ENCODE measurements at places on chromosomes 16 and 17.

DNA sequence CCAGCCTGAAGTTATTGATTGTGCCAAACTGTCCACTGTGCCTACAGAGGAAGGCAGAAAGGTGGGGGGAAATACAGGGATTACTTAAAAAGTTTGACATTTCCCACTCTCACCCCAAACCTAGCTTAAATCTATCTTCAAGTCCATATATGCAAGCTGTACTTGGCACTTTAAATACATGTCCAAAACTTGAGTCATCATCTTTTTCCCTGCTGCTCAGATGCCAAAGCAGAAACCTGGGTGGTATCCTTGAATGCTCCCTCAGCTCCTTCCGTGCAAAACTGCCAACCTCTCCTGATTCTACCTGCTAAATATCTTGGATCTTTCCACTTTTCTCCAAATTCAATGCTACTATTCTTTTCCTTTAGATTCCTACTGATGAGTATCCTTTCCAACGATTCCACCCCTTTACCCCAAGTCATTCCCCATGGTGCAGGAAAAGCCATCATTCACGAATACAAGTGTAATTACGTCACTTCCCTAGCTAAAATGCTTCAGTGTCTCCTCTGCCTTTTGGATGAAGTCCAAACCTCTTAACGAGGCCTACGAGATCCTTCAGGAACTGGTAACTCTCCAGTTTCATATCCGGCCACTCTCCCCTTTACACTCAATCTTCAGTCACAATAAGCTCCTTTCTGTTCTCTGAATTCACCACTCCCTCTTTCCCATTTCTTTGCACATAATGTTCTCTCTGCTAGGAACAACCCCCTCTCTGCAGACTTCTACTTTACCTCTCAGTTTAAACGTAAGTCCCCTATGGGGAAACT, 9.3 kb downstream of the BECN1 start:
- no peak for DNase-seq

GRCh38 chr16:22075776-22076175, 16.6 kb upstream of the VWA3A start:
- DNase-seq: no peak

GRCh38 chr16:14628806-14629611, 1.1 kb downstream of the PARN start:
- no peak for DNase-seq

GRCh38 chr16:4574919-4575705, 19.0 kb downstream of the C16orf96 start:
- no peak for DNase-seq

GRCh38 chr16:79288066-79288465, 312.5 kb downstream of the MAF start:
- DNase-seq: peak; percentile 23

- peak; percentile 79 for DNase-seq
Observed at GRCh38 chr16:85935974-85936760, 37.2 kb downstream of the IRF8 start.

DNA sequence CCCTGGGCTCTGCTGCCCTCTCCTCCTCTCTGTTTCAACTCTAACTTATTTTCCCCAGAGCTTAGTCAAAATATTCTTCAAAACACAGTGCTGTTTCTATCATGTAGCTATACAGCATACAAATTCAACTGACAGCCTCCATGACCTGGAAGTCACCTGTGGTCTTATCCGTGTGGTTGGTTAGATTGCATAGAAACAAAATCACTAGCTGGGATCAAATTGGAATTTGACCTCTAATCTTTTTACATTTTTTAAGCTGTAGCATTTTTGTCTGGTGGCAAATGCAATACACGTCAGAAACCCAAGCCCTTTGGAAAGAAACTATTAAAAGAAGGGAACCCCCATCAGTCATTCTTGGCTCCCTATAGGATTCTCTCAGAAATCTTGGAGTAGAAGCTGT, 57.3 kb downstream of the ABCC12 start:
- no peak for DNase-seq

- no peak for DNase-seq
Observed at GRCh38 chr17:50660887-50661345, 26.2 kb downstream of the ABCC3 start.

DNA sequence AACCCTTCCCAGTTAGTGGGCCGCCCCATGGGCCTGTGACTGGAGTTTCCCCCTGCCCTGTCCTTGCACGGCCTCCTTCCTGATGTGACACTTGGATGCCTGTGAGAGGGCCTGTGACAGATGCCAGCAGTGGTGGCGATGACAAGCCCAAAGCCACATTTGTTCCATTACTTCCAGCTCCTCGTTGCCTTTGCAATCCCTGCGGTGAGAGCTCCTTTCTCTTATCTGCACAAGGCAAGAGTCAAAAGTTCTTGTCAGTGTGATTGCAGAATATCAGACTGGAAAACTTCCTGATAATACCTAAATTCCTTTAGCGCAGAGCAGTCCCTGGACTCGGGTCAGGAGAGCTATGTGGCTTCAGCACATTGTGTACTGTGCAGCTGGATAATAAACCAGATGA, 54.4 kb upstream of the ARHGAP44 start:
- DNase-seq: no peak

- DNase-seq: no peak
Observed at GRCh38 chr17:81173052-81173761, 7.2 kb upstream of the AATK start.

- DNase-seq: no peak
Observed at GRCh38 chr17:45143767-45144198, 4.5 kb upstream of the HEXIM1 start.

- no peak for DNase-seq
Observed at GRCh38 chr16:75647112-75647491, 363 bp downstream of the KARS1 start.

DNA sequence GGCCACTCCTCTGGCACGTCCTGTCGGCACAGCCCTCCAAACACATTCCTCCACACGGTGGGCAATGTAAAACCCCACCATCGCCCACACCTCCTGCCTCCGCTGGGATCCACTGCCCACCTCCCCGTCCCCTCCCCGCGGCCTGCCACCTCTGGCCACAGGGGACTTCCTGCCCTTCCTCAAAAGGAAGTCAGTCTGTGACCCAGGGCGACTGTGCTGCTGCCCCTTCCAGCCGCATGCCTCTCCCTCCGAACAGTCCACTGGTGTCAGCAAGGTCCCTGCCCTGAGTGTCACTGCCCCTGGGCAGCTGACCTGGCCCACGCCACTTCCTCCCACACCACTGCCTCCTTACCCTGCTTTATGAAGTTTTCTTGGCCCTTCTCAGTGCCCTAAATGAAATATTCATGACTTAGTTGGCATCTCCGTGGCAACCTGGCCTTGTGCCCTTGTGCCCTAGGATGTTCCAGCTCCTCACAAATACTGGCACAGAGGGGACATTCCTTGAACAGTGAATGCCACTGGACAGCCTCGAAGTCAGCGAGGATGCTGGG, 2.0 kb downstream of the PLD6 start:
- DNase-seq: no peak

GRCh38 chr17:74922694-74923537, at the start of gene USH1G:
Gene USH1G, minus strand, starts transcription at chr17:74923255. Its CDS starts 182 bp downstream, at chr17:74923073.
- DNase-seq: no peak

DNA sequence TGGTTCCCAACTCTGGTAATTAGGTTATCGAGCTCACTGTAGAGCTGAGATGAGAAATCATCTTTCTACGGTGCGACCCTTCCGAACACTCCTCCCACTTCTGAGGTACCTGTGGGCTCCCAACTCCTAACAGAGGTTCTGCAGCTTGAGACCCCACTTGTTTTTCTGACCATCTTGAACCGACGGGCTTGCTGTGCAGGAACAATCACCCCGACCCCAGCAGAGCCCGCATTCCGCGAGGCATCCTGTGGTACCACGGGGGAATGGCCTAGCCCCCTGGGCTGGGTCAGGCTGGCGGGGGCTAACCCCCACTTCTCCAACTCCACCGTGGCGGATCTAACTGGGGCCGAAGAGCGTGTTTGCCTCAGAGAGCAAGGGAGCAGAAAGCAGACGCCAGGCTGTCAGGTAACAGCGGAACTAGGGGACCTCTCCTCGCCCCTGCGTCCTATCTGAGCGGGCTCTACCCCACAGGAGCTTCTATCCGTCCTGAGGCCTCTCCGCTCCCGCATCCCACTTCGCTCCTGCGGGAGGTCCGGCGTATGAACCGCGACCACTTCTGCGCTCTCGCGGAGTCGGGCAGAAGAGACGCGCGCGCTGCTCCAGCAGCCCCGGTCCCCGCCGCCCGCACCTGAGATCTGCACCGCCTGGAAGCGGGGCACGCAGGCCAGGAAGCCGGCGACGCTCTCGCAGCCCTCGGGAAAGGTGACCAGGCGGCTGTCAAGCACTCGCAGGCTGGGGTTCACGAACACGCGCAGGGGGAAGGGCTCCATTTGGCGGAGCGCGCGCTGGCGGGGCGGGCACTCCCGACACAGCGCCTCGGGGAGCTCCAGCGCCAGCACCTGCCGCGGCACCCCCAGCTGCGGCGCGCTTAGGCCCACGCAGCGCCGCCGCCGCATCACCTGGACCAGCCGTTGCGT, 761 bp downstream of the PDF start:
- DNase-seq: no peak

DNA sequence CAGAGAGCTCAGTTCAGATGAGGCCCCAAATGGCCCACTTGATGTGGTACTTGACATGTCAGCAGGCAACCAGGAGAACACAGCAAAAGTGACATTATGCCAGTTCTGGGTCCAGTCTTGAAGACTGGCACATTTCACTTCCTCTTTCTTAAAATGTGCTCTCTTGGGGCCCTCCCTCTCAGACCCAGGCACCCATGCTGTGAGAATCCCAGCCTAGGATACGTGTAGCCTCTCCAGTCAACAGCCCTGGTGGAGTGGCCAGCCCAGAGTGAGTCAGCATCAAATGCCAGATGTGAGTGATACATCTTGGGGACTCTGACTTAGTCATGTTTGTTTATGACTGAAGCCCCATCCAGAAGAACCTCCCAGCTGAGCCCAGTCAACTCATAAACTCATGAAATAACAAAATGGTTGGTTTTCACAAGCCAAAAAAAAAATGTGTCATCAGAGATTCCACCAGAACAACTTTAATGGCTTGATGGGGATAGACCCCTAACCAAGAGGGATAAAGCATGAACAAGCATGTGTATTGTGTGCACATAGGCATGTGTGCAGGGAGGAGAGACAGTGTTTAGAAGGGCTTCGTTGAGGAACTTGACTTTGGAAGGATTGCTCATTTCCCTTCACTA, 82.5 kb upstream of the TNRC6C start:
- peak; percentile 24 for DNase-seq

- no peak for DNase-seq
Observed at GRCh38 chr17:1843947-1844346, 14.1 kb downstream of the RPA1 start.

DNA sequence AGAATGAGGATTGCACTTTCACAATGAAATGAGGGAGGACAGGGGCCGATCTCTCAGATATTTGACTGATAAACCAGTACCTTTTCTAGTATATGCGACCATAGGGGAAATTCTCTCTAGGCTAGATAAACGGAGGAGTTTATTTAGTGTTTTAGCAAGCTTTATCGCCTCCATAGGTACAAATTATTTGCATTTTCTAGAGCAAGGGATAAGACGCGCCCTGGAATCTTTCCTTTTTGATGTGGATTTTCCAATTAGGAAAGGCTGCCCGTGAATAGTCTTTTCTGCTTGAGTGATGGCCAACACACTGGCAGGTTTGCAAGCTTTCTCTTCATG, 351 bp upstream of the GDPD1 start:
- no peak for DNase-seq

DNA sequence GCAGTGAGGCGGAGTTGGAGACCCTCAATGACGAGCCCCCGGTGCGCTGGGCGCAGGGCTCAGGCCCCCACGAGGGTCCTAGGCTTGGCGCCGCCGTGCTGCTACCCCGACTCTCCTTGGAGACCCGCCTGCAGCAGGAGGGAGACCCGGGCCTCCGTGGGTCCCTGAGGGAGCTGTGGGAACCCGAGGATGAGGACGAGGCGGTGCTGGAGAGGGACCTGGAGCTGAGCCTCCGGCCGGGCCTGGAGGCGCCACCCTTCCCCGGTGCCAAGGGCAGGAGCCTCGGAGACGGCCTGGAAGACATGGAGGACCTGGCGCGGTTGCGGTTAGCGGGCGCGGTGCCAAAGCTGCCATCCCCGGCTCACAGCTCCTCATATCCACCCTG, 2.3 kb downstream of the MYO15B start:
- DNase-seq: no peak

GRCh38 chr17:82118815-82119380, 20.9 kb upstream of the FASN start:
- DNase-seq: no peak

DNA sequence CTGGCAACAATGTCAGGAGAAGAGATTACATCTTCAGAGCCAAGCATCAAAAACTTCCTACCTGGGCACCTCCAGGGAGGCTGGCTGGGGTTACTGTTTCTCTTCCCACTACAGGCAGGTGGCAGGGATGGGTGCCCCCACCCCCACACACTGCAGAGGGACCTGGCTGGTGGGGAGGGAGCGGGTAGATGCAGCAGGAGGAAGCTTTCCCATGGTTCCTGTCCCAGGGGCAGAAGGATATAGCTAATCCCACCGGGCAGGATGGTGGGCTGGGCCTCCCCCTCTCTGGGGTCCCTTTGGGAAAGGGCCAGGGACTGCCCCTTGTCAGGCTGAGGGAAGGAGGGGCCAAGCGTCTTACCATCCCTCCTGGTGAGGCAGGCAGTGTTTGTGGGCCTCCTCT, 16.7 kb upstream of the MTMR4 start:
- DNase-seq: no peak

DNA sequence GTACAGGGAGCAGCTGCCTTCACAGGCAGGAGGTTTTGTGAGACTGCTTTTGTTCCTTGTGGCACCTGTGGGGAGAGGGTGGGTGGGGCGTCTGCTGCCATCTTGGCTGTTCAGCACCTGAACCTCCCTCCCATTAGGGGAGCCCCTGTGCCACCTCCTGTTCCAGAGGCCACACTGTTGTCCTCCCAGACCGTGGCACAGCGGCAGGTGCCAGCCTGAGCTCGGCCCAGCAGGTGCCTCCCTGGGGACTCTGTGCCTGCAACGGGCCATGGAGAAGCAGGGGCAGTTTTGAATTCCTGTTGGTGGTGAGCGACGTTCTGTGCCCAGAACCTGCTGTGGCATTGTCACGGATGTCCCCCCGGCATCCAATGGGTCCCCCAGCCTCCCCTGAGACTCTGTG, 9.9 kb downstream of the LGALS3BP start:
- no peak for DNase-seq

DNA sequence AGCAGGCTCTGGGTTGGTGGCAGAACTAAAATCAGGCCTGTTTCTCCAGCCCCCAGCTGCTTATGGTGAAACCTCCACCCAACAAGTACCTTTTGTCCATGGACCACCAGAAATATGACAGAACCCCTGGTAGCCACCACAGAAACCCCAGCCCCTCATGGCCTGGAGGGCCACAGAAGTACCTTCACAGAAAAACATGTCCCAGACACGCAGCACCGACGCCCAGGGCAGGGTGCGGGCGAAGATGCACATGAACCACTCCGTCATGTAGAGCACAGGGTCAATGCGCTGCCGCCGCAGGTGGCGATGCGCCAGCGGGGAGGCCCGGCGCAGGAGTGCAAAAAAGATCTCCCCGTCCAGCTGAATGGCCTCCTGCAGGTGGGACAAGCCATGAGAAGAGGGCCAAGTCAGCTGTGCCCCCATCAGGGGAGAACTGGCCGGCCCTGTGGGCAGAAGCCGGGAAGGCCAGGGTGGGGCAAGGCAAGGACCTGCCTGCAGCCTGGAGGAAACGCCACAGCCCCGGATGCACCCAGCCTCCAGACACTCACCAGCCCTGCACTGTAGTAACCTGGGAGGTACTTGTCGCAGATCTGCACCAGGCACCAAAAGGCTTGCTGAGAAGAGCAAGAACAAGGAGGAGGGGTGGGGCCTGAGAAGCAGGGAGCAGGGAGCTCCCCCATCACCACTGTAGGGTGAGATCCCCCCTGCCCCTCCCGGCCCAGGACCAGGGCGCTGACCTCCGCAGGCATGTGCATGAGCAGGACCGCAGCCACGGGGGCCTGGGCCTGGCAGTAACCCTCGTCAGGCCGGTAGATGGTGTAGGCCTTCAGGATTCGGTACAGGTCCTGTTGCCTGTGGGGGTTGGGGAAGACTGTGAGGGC, 4.1 kb upstream of the CD2BP2 start:
- no peak for DNase-seq

Measured in activated naive CD4-positive, alpha-beta T cell treated with Interleukin-2 at 50 U/mL for 16 hours (primary cell).